Fibroblast of skin of back (primary cell): ENCODE measurements at places on chromosomes 16 and 17.

DNA sequence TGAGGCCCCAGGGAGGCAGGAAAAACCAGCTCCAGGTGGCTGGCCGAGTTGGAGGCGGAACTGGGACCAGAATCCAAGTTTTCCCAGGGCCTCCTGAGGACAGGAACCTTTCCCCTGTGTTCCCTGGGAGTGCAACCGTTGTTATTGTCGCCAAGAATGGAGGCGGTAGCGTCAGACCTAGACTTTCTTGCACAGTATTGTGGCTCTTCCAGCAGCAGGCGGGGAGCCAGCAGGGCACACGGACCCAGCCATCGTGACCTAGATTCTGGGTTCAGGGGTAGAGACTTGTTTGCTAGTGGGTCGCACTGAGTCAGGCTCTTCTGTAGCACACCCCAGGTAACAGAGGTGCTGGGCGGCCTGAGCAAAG, 667 bp upstream of the KIF19 start:
- DNase-seq: no peak

- peak; percentile 53 for DNase-seq
These were observed 28.0 kb upstream of the B4GALNT2 start for GRCh38 chr17:49104511-49105074.

DNA sequence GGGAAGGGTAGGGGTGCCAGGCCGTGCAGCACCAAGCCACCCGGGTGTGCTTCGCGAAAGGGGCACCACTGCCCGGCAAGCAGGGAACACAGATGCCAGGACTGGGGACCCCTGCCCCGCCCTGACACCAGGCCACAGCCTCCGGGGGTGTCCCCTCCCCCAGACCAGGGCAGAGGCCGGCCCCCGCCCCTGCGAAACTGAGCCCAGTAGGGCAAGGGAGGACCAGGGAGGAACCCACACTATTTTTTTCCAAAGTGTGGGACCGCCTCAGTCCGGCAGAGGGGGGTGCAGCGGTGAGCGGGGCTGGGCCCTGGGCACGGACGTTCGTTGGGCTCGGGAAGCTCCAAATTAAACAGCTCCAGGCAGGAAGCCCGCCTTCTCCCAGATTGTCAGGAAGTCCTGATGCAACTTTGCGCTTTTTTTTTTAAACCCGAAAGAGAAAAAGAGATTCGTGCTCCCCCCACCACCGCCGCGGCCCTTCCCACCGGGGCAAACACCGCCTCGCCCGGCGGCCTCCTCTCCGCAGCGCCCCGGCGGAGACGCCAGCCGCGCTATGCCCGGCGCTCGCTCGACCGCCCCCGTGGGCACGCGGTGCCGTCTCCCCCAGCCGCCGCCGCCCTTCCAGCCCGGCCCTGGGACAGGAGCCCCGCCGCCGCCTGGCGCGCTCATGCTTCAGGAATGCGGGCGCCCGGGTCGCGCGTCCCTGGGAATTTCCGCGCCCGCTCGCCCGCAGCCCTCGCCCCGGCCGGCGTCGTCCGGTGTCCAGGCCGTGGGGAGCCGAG, 755 bp downstream of the PIEZO1 start:
- DNase-seq: peak; percentile 82

- no peak for DNase-seq
These were observed 29.2 kb downstream of the SOCS3 start for GRCh38 chr17:78330570-78331224.

GRCh38 chr17:41967141-41967920, 736 bp downstream of the CNP start:
- peak; percentile 26 for DNase-seq
